ENCODE measurements at places on chromosomes 3 and 15.

GRCh38 chr15:69035205-69035917 is 20.9 kb downstream of the NOX5 start:
- DNase-seq, result no peak

- DNase-seq, result no peak
Observed at GRCh38 chr3:112001526-112001925, 2.8 kb downstream of the TAGLN3 start.

DNA sequence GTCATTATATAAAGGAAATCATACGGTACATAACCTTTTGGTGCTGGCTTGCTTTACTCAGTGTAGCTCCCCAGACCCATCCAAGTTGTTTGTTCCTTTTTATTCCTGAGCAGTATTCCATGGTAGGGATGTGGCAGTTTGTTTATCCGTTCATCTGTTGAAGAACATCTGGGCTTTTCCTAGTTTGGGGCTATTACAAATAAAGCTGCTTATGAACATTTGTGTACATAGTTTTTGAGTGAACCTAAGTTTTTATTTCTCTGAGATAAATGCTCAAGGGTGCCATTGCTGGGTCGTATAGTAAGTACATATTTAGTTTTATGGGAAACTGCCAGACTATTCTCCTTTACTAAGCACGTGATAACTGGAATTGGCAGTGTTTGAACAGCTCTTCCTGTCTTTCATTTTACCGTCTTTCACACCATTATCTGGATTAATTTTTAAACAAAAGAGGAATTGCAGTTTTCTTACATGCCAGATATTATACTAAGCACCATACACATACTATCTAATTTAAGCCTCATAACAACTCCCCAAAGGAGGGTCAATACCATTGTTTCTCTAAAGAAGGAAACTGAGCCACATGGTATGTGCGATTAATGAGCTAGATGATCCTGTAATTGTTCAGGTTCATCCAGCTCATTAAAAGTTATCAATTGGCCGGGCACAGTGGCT is 85.6 kb downstream of the PTPRG start:
- no peak for DNase-seq

- no peak for DNase-seq
Observed at GRCh38 chr15:69132977-69133861, 27.2 kb upstream of the GLCE start.

DNA sequence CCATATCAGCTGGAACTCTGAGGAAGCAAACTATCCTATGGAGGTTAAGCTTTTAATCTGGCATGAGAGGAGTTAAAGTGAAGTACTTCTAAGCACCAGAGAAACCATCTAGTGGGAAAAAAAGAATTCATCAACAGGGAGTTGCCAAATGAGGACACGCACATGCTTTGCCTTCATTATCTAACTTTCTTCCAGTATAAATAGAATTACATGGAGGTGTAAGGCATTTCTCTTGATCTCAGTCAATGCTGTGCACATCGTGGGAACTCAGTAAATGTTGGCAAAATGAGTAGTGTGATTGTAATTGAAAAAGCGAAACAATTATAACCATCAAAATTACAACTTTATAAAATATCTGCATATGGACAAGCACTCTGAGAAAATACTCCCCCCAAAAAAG is 8.0 kb upstream of the GSK3B start:
- no peak for DNase-seq

Data from head of caudate nucleus (tissue), 42 donors.